ENCODE measurements at places on chromosomes 1 and 21.
A peak's percentile ranks its signal among the peaks of the same experiment; 100 is the strongest.

DNA sequence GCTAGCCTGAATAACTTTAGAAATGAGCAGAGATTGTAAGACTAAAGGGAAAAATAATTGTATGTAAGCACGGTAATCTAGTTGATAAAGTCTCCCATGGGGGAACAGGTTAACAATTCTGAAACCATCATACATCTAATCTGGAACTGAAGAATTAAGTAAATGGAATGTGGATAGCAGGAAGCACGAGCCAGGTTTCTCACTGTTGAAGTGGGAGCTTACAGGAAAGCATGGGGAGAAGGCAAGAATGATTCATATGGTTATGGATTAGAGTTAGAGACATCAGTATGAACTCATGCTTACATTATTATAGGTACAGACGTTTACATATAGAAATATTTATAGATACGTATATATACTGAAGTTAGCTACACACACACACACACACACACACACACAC is 83.0 kb downstream of the LEPR start:
- DNase-seq: no peak

DNA sequence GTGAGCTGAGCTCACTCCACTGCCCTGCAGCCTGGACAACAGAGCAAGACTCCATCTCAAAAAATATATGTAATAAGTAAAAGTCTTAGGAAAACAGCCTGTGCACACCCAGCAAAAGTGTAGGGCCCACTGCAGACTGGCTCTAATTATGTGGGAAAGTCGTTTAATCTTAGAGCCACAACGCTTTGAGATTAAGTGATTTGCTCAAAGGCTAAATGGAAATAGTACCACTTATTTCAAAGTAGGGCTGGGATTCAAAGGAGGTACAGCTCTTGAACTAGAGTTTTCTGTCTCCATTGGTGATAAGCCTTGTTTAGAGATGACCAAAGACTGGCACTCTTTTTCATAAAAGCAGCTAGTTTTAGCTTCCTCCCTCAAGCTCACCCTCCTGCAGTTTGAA is 2.2 kb downstream of the TACSTD2 start:
- DNase-seq: no peak

DNA sequence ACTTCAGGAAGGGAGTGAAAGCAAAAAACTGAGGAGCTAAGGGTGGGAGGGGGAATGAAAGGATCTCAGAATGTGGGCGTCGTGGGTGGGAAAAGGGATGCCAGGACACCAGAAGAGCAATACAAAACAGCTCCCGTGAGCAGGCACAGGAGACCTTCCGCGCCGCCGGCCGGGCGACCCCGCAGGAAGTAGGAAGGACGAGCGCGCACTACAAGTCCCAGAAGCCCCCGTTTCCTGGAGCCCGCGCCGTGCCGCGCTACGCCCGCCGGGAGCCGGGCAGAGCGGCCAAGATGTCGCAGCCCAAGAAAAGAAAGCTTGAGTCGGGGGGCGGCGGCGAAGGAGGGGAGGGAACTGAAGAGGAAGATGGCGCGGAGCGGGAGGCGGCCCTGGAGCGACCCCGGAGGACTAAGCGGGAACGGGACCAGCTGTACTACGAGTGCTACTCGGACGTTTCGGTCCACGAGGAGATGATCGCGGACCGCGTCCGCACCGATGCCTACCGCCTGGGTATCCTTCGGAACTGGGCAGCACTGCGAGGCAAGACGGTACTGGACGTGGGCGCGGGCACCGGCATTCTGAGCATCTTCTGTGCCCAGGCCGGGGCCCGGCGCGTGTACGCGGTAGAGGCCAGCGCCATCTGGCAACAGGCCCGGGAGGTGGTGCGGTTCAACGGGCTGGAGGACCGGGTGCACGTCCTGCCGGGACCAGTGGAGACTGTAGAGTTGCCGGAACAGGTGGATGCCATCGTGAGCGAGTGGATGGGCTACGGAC is at the start of gene PRMT6:
Gene PRMT6, plus strand, starts transcription at position 249 of the 771 bp plus-strand sequence. Its CDS starts 42 bp downstream, at position 291.
- peak; percentile 86 for DNase-seq

DNA sequence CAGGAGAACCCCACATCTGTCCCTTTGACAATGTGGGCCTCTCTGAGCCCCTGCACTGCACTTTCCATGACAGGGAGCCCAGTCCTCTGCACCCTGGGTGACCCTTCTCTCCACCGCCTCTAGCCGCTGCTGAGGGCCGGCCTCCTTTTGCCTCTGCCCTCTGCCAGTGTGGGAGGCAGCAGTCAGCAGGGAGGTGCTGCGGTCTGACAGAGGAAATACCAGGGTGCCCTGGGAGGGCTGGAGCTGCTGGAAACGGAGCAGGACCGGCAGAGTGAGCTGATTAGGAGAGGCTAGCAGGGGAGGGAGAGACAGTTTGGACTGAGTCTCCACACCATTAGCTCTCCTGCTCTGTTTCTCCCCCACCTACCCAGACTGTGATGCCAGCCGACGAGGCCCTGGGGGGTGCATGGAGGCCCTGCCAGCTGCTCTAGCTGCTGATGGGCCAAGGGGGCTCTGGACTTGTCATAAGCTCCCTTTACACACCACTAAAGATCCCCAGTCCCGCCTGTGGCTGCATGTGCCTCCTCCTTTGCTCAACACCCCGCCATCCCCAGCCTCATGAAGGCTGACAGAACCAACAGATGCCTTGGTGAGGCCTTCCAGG is 171.1 kb upstream of the KLHDC7A start:
- DNase-seq: no peak

DNA sequence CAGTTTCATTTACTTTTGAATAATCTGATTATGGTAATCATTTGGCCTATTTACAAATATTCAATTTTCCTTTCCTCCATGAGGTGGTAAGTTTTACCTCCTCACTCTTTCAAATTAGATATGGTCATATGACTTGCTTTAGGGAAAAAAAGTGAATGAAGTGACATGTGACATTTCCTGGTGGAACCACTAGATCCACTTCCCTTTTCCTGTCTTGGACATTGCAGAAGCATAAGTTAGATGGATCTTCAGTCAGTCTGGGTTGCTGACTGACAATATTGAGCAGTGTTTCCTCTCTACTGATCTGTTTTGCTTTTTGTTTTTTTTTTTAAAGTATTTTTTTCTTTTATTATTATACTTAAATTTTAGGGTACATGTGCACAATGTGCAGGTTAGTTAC is 481.1 kb upstream of the PTBP2 start:
- DNase-seq: no peak

DNA sequence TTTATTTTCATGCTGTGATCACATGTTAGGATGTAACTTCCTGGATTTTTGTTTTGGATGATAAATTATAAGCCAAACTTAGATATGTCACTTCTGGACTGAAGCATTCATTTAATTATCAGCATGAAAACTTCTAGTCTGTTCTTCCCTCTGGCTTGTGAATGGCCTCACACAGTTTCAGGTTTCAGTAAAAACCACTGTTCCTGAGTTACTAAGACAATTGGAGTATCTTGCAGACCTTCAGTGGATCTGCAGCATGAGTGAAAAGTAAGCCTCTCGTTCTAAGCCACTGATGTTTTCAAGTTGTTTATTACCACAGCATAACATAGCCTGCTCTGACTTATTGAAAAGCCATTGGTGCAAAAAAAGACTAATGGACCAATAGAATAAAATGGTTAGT is 55.3 kb upstream of the RGS21 start:
- DNase-seq: no peak

DNA sequence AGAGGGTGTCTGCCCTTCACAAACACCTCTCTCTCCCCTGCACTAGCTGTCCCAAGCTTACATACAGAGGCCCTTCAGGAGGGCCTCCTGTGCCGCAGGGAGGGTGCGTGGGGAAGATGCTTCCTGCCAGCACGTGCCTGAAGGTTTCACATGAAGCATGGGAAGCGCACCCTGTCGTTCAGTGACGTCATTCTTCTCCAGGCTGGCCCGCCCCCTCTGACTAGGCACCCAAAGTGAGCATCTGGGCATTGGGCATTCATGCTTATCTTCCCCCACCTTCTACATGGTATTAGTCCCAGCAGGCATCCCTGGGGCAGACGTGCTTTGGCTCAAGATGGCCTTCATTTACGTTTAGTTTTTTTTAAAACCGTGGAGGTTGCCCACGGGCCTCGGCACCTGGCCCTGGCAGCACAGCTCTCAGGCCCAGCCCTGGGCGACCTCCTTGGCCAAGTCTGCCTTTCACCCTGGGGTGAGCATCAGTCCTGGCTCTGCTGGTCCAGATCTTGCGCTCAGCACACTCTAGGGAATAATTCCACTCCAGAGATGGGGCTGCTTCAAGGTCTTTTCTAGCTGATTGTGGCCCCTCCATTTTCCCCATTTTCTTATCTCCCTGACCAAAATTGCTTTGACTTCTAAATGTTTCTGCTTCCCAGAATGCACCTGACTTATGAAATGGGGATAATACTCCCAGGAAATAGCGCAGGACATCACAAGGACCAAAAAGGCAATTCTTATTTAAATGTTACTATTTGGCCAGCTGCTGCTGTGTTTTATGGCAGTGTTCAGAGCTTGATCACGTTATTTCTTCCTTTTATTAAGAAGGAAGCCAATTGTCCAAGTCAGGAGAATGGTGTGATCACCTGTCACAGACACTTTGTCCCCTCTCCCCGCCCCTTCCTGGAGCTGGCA is 6.1 kb downstream of the NPPA start:
- no peak for DNase-seq

GRCh38 chr1:212256369-212256768 is 28.8 kb upstream of the PPP2R5A start:
- no peak for DNase-seq

DNA sequence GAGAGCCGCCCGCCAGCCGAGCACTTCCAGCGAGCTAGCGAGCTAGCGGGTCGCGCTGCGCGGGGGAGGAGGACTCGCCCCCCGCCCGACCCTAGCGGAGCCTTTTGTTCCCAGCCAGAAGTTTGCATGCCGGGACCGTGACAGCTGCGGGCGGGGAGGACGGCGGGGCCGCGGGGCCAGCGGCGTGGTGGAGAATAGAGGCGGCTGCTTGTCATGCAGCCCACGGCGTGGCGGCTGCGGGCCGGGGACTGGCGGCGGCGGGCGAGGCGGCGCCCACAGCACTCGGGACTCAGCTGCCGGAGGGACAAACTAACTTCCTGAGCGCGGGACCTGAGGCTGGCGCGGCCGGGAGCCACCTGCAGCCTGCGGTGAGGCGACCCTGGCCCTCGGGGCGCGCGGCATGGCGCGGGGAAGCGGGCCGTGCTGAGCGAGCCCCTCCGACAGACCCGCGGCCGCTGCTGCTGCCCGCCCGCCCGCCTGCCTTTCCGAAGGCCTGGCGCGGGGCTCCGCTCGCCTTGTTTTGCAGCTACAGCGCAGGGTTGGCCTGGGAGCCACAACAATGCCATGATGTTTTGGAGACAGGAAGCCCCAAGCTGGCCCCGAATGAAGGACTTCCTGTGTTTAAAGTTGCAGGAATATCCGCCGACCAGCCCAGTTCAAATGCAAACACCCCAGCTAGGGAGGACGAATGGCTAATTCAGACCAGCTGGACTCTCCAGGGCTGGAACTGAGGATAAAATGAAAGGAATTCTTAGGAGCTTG is 82.2 kb upstream of the BMP8A start:
- peak; percentile 29 for DNase-seq

DNA sequence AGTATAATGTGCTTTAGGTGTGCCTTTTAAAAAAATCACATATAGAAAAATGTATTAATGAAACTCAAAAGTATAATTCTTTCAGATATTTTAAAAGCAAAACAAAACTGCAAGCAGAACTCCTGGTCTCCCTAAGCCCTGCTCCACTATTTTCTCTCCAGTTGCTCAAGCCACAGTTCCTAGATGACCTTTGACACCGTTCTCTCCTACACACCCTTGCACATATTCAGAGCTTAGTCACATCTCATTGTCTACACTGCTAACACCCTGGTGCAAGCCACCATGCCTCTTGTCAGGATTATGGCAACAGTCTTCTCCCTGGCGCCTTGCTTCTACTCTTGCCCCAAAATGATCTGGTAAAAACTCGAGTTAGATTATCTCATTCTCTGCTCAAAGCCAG is 50.2 kb upstream of the ROR1 start:
- DNase-seq: no peak

DNA sequence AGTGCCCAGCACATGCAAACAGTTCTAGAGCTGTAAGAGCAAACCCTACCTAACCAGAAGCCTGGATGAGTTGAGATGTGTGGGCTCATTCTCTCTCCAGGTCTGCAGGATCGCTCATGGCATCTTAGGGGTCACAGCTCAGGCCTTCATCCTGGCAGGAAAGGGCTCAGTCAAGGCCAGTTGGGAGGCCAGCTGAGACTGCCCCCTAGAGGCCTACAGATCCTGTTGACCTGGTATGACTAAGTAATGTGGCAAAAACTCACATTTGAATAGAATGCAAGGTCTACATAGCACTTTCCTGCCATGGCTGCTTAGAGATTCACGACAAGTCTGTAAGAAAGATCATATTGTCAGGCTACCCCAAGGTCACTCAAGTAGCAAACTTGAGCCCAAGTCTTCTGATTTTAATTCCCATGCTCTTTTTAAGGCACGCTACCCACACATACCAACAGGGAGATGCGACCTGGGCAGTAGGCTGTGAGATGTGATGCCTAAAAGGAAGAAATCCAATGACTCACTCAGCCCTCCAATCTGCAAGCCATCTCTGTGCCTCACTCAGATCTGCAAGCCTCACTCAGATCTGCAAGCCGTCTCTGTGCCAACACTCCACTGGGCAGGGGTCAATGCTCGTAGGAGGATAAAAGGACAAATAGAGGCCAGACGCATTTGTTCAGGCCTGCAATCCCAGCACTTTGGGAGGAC is 5.1 kb upstream of the CAPN8 start:
- no peak for DNase-seq

DNA sequence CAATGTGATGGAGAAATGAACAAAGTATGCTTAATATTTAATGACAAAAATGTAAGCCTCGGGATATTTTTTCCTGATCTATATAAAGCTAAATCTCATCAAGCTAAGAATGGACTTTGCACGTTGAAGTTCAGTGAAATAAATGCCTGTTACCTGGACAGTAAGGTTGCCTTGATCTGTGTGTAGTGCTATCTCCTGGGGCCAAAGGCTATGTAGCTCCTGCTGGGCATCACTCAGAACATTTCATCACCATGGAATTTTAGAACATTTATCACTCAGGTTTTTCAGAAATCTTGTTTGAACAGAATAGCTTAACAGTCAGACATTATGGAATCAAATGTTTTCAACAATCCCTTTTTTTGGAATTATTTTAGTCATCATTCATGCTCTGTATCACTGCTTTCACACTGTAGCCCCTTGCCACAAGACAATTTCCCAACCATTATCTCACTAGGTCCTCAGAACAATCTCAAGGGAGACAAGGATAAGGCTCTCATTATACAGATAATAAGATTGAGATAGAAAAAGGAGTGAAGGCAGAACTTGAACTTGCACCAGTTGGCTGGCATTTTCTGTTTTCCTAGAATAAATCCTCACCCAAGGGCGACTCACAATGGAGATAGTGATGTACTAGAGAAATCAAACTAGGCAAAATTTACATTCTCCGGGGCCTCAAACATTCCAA is 3.7 kb downstream of the OR10J1 start:
- DNase-seq: no peak

DNA sequence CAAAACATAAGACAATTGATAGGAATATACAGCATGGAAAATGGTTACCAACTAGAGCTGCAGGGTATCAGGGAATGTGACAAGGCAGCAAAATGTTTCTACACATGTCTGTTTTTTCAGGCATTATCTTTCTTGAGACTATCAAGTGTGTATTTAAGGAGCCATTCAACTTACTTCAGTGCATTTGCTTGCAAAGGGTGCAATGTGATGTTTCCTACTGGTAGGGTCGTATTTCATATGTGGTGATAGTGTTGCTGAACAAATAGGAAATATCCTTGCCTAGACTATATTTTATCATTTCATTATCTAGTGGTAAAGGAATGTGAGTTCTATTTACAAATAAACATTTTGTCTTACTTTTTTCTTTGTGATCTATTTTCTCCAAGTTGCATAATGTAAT is 42.4 kb downstream of the PTPRC start:
- DNase-seq: no peak

GRCh38 chr1:73056826-73057225 is 774.5 kb upstream of the NEGR1 start:
- no peak for DNase-seq

All from dorsolateral prefrontal cortex (tissue), 122 donors.